ENCODE measurements at places on chromosomes 1 and 21.

GRCh38 chr1:6954591-6954990, 169.3 kb downstream of the CAMTA1 start:
- no peak for DNase-seq

- no peak for DNase-seq
These were observed 9.9 kb upstream of the SPRR4 start for GRCh38 chr1:152960452-152961044.

- no peak for DNase-seq
These were observed 18.0 kb upstream of the LCE2D start for GRCh38 chr1:152645146-152645545.

DNA sequence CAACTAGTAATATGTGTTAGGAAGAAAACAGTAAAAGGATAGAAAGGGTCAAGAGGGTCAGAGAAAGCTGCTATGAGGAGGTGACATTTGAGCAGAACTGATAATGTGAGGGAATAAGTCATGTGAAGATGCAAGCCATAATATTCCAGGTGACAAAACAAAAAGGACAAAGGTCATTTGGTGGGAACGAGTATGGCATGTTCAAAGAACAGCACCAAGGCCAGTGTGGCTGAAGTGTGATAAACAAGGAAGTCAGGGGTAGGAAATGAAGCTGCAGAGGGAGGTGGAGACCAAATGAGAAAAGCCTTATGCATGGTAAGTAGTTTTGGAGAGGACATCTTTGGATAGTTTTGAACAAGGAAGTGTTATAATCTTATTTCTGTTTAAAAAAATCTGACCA, 46.7 kb downstream of the LPGAT1 start:
- DNase-seq, result no peak

DNA sequence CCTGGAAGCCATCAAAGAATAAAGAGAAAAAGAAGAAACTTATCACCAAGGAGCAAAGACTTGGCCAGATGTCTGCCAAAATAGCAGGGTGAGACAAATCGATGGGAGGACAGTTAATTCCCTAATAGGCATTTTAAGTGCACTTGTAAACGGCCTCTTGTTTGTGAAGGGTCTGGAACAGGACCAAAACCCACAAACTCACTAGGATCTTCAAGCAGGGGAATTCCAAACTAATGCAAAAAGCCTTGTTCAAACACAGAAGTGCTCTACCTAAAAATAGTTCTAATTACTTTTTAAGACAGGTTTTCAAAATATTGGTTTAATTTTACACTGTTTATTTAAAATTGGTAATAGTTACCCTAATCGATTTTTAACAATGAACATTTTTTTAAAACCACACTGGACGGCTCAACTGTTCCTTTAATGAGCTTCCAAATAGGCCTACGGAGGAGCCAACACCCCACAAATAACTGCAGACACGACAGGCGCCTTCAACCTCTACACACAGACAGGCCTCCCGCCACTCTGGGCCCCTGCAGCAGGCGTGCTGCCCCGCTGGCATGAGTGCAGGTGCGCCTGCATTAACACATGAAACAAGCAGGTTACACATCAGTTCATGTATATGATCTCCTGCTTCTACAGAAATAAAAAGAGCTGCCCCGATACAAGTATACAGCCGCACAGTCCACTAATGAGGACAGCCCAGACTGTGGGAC, 15.8 kb downstream of the UBE2G2 start:
- DNase-seq, result no peak

DNA sequence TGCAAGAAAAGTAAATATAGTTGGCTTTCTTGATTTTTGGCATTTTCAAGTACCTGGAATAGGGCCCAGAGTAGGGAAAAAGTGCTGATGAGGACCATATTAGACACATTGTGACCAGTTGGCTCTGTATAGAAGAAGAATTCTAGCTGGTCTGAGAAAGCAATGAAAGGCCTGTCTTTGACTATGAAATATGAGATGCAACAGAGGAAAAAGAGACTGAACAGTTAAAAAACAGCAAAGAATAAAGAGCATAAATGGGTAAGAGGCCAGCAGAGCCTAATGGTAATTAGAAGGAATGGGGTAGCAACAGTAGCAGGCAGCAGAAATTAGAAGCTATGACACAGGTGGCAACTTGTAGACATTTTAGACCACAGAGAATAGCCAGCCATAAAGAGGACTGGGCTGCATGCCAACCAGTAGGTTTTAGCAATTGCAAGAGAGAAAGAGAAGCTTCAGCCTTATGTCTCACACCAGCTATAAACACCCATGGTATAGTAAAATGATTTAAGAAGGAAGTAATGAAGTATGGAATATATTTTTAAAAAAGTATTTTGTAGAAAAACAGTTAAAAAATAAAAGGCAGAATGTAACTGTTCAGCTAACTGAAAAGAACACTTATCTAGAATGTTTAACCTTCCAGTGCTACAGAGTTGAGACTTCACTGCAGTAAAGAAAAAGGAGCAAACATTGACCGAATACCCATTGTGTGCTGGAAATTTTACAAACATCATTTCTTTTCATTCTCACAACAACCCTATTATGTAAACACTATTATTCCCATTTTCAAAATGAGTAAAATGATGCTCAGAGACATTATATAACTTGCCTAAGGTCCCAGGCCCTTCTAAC, 114.1 kb downstream of the LHX4 start:
- DNase-seq, result no peak

- DNase-seq, result no peak
These were observed 16.2 kb downstream of the WASF2 start for GRCh38 chr1:27473755-27474154.

DNA sequence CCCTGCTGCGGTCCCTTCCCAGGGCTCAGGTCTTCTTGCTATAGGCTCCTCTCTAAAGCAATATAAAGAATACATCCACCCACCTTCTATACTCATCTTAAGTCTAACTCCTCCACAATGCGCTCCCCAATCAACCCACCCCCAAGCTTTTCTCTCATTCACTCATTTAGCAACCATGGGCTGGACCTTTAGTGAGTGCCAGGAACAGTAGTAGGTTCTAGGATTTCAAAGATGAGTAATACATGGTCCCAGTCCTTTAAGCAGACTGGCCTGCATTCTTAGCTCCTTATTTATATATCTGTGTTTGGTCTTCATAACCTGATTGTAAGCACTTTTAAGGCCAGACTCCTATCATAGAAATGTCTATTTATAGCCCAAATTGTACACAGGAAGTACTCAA, 5.9 kb downstream of the CAMK1G start:
- no peak for DNase-seq

DNA sequence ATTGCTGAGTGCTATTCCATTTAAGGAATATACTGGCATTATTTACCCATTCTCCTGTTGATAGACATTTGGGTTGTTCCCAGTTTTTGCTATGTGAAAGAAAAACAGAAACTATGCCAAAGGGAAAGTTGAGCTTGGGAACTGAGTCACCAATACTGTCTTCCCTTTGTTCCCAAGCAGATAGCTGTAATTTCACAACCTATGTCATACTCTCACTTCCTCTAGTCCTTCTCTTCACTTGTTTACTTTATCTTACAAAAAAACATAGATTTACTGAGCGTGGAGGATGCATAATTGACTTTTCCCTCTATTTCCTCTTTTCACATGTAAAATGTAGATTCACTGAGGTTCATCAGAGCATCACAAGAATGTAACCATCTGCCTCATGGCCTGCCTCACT, 32.4 kb upstream of the PGBD5 start:
- DNase-seq, result no peak

- no peak for DNase-seq
These were observed 735 bp upstream of the HES3 start for GRCh38 chr1:6243053-6243834.

GRCh38 chr21:35414507-35415139, 365.5 kb upstream of the RUNX1 start:
- no peak for DNase-seq

DNA sequence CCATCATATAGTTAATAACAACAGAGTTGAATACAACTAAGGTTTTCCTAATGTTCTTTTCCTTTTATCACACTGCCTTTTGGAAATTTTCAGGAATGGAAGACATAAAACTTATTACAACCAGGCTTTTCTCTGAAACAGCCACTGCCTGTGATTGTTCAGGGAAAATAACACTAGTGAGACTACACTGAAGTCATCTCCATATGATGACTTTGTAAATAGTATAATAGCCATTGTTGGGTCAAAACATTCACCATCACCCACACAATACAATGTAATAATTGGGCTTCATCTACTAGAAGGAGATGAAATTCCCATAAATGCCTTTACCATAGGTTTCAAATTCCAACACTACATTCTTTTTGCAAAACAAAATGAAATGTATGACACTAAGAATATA, 5.0 kb downstream of the TESK2 start:
- no peak for DNase-seq

DNA sequence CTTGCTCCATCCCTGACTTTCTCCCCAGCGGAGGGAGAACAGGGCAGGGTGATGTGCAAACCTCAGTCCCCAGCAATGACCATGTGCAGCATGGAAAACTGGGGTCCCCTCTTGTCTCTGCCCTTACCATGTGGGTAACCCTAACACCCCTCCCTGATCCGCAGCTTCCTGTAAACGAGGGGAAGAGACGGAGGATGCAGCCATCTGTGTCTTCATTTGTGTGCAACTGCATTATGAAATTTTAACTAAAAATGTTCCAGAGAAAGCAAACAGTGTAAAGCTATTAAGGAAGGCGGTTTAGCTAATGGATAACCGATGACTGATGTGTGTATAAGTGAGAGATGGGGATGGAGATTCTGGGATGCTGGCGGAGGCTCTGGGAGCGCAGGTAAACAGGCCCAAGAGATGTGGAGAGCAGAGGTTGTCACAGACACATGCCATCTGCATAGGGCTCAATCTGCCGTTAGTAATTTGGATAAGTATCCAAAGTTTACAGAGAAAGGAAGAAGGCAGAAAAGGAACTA, 206.6 kb downstream of the DSCAM start:
- no peak for DNase-seq

DNA sequence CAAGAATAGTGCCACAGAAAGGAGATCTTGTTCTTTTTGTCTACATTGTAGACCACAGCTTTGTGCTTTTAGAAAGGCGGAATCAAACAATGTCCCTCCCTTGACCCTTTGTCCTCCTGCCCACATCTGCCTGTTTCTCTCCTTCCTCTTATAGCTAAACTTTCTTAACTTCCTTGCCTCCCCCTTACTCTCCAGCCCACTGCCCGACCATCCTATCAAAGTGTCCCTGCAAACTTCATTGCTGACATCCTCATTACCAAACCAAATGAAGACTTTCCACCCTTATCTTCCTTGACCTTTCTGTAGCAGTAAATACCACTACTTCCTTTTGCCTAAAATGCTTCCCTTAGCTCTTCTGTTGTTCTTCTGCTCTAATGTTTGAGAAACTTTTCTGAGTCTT, 5.0 kb downstream of the SELP start:
- DNase-seq, result no peak

GRCh38 chr1:80917225-80917624, 883.5 kb upstream of the ADGRL2 start:
- DNase-seq, result no peak

DNA sequence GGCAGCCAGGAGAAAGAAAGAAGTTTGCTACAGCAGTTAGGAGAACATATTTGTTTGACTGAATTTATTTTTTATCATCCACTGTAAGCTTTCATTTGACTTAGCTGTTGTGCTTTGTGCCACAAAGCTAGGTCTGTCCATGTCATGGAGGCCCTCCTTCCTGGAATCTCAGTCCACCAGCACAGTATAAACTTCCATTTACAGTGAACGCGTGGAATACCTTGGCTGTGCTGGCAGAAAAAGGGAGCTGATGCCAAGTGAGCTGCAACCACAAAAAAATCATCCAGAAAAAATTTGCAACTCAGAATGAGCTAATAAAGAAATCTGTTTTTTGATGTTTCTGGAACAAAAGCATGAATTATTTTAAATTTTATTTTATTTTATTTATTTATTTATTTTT, 72.6 kb downstream of the ATP6V1G3 start:
- DNase-seq, result no peak

DNA sequence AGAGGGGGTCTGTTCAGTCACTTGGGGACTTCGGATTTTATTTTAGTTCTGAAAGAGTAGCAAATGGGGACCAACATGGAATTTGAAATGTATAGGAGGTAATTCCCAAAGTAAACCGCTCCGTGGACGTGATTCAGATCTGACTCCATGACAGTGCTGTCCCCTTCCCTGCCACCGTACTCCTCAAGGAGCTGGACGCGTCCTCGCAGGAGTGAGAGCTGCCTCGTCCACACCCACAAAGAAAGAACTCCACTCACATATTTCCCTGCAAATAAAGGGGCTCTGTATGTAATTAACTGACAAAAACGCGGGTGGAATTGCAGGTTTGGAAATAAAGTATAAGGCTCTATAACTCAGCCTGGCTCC, 183.6 kb downstream of the ETS2 start:
- DNase-seq, result no peak

DNA sequence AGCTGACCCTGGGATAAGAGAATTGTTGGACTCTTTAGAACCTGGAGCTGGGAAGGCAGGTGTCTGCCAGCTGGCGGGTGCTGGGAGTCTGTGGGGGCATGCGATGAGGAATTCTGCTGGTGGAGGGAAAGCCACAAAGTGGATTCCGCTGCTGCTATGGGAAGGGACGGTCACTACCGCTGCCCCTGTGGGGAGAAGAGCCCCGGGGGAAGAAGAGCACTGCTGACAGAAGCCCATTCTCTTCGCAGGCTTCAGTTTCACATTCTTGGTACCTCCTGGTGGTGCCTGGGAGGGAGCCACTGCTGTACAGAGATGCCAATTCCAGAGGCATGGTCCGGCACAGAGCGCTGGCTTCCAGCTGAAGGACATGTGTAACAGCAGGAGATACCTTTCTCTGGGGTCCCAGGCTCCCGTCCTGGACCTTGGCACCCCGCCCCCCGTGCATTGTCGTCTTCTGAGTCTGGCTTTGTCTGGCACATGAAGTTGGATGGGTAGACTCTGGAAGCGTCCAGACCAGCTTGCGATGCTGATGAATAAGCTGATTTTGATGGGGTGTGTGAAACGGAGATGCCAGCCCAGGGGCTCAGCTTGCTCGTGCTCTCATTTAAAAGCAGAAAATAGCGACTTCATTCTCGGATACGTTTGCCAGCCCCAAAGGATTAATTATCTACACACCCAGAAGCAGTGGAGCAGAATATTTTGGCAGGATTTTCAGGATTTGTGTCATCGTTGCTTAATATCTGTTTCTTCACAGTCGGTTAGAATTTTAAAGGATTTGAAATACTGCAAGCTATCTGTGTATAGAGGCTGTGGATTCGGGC, 13.2 kb downstream of the PDXK start:
- no peak for DNase-seq

GRCh38 chr1:174968750-174969244, 30.9 kb upstream of the CACYBP start:
- no peak for DNase-seq

DNA sequence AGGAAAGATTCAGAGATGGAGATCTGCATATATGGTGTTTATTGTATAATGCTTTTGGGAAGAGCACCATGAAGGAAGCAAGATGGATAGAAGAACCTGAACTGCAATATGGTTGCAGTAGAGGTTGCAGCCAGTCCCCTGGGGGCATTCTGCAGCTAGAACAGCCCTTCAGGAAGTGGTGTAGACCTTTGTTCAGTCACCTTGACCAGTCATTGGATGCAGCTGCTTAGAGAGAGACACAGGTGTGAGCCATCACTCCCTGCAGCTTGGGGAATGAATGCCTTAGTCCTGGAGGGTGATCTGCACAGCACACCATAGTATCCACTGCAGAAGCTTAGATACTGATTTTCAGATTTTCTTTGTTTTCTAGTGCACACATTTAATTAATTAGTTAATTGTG, 42.3 kb downstream of the NEK7 start:
- no peak for DNase-seq

GRCh38 chr1:246032984-246033383, 474.1 kb downstream of the SMYD3 start:
- DNase-seq, result no peak
